Muscle of arm (tissue), 14 donors: ENCODE measurements at places on chromosomes 13 and 19. TPM values are rescaled to one million over a fixed set of nuclear protein-coding genes. Genes with fewer than 3 reads are reported as not detected.

VSTM2B gene
- polyA plus RNA-seq = 0.16 TPM

REX1BD gene
- polyA plus RNA-seq = 23.7 TPM

SULT2A1 gene
- 0.08 TPM for polyA plus RNA-seq

ZNF229 gene
- 8.0 TPM for polyA plus RNA-seq

PSG6 gene
- polyA plus RNA-seq = not detected

TYK2 gene
- polyA plus RNA-seq = 60.1 TPM

NCR1 gene
- 0.31 TPM for polyA plus RNA-seq

TRAPPC5 gene
- polyA plus RNA-seq = 25.3 TPM

USPL1 gene
- 20.3 TPM for polyA plus RNA-seq

NOVA2 gene
- polyA plus RNA-seq = 4.5 TPM

HIPK4 gene
- polyA plus RNA-seq = 0.77 TPM

PSG2 gene
- polyA plus RNA-seq = not detected

SLC25A41 gene
- polyA plus RNA-seq = 0.44 TPM

EPSTI1 gene
- polyA plus RNA-seq = 2.7 TPM

DAND5 gene
- 0.12 TPM for polyA plus RNA-seq

GNA15 gene
- 2.7 TPM for polyA plus RNA-seq

JSRP1 gene
- polyA plus RNA-seq = 66.9 TPM

LRRC25 gene
- polyA plus RNA-seq = not detected

CABP5 gene
- not detected for polyA plus RNA-seq

TEX26 gene
- polyA plus RNA-seq = 0.66 TPM

APOE gene
- 36.7 TPM for polyA plus RNA-seq

CBARP gene
- 0.65 TPM for polyA plus RNA-seq

FAM83E gene
- polyA plus RNA-seq = 0.46 TPM

WDFY2 gene
- polyA plus RNA-seq = 9.5 TPM

FZR1 gene
- 21.8 TPM for polyA plus RNA-seq

CDX2 gene
- not detected for polyA plus RNA-seq

OR7C1 gene
- polyA plus RNA-seq = not detected

ISYNA1 gene
- 131 TPM for polyA plus RNA-seq
